ENCODE measurements at places on chromosomes 4 and X.

DNA sequence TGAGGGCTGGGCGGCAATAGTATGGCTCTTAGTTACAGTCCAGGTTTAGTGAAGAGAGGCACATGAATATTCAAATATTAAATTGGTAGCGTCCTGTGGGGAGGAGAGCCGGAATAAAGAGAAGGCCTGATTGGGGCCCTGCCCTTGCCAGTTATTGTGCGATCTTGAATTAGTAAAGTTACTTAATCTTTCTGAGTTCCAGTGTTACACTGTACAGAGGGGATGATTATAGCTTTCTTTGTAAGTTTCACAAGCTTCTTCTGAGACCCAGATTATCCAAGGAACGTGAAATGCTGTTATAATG lies 1.2 kb downstream of the METAP1 start:
- DNase-seq: no peak

DNA sequence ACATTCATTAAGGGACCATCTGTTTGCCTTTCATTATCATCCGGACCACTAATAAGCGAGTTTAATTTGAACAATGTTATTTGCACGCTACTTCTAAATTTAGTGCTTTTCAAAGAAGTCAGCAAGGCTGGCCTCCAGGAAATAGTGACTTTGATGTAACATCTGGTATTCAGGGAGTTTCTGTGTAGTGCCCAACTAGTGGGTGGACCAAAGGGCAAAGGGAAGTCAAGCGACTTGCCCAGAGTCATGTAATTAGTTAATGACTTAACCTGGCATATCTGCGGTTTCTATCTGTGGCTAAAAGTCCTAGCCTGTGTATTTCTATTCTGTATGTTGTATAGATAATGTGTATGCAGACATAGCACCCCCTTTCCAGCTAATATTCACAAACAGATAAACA lies 56.3 kb upstream of the LCORL start:
- DNase-seq: peak; percentile 17

GRCh38 chr4:112378858-112379257 lies 81.7 kb downstream of the ALPK1 start:
- no peak for DNase-seq

- DNase-seq: no peak
Observed at GRCh38 chr4:142402156-142402555, 443.9 kb downstream of the INPP4B start.

Data from RPMI8226 (cell line).